ENCODE measurements at places on chromosomes 1 and 21. TPM values are rescaled to one million over a fixed set of nuclear protein-coding genes. Genes with fewer than 3 reads are reported as not detected.

NUCKS1 gene
- polyA plus RNA-seq, result 20.3 TPM

TMEM52 gene
- polyA plus RNA-seq, result not detected

CASQ1 gene
- polyA plus RNA-seq, result not detected

C1QTNF12 gene
- not detected for polyA plus RNA-seq

PDIK1L gene
- 0.89 TPM for polyA plus RNA-seq

VHLL gene
- polyA plus RNA-seq, result not detected

FCRL1 gene
- polyA plus RNA-seq, result 0.39 TPM

CR1 gene
- polyA plus RNA-seq, result not detected

DNA sequence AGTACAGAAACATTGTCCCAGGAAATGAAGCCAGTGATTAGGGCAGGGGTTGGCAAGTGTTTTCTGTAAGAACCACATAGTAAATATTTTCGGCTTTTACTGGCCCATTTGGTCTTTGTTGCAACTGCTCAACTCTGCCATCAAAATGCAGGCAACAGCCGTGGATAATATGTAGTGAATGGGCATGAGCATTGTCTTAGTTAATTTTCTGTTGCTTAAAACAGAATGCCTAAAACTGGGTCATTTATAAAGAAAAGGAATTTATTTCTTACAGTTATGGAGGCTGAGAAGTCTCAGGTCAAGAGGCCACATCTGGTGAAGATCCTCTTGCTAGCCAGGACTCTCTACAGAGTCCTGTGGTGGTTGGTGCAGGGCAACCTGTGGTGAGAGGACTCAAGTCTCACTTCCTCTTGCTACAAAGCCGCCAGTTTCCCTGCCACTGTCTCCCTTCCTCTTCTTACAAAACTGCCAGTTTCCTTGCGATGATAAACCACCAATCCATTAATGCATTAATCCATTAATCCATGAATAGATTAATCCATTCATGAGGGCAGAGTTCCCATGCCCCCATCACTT is 166.4 kb downstream of the PSMG1 start:
- DNase-seq, result no peak

DNA sequence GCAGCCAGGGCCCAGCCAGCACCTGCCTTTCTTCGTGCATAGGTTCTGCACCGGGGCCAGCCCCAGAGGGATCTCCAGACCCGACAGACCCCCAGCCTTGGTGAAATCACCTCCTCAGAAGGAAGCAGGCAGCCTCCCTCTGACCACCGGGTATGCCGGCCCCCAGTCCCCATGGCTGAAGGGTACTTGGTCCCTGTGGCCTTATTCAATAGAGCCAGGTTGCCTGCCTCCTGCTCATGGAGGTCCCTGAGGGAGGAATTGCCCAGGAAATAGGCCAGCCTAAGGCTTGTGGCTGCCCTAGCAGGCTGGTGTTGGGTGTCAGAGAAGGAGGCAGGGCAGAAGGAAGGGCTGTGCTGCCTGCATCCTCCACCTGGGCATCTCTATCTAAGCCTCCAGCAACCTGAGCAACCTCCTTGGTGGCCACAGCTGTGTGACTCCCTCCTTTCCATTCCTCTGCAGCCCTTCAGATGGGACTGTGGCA is 338.2 kb upstream of the VAMP3 start:
- DNase-seq, result no peak

- no peak for DNase-seq
These were observed 1.2 kb upstream of the TAL1 start for GRCh38 chr1:47233186-47233585.

DNA sequence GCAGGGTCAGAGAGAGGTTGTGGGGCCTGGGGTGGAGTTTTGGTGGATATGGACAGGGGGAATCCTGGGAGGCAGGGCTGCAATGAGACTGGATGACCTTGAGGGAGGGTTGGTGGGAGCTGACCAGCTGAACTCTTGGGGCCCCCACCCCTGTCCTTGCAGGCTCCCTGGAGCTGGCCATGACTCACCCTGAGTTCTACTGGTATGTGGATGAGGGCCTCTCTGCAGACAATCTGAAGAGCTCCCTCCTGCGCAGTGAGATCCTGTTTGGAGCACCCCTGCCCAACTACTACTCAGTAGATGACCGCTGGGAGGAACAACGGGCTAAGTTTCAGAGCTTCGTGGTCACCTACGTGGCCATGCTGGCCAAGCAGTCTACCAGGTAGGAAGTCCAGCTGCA is 23.6 kb downstream of the DISP3 start:
- no peak for DNase-seq

DNA sequence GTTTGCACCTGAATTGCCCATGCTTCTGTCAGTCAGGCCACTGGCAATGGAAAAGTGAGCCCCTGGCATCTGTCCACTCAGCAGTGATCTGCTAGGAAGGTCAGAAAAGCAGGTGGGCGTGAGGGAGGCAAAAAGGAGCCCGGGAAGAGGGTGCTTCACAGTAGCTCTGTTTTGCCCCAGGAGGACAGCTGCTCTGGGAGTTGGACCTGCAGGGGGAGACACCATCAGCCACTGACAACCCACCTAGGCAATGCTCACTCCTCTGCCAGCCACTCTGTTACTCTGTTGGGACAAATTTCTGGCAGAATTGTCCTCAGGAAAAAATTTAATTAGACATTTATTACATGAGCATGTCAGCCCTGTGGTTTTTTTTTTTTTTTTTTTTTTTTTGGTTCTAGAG is 146.4 kb downstream of the LRIG2 start:
- DNase-seq, result no peak

DNA sequence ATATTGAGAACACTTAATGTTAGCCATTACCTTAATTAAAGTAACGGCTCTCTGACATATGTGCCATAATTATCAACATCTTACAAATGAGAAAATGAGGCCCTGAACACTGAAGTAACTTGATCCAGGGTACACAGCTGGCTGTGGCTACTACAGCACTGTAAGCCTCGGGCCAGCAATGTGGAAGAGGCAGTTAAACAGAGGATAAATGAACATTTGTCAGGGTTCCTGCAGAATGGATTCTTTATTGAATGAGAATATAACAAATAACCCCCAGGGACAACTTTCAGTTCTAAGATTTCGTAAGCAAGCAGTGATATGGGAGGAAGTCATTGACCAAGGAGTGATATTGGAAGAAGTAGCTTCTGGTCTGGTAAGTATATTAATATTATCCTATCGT is 70.5 kb upstream of the SCYL3 start:
- no peak for DNase-seq

GRCh38 chr1:238476841-238477240 is 586.1 kb upstream of the ZP4 start:
- DNase-seq, result no peak

DNA sequence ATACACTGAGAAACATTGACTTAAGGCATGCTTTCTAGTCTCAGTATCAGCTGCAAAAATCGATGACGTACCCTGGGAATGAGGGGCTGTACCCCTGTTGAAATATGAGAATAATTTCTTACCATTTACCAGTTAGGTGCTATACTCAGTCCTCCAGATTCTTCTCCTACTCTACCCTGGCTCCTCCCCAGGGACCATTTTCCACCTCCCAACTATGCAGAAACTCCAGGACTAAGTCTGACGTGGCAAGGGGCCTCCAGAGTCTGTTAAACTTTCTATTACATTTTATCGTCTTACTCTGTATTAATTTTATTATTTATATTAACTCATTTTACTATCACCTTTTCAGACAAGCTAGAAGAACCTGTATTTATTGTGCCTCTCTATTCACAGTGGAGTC is 124.3 kb downstream of the CYYR1 start:
- no peak for DNase-seq

DNA sequence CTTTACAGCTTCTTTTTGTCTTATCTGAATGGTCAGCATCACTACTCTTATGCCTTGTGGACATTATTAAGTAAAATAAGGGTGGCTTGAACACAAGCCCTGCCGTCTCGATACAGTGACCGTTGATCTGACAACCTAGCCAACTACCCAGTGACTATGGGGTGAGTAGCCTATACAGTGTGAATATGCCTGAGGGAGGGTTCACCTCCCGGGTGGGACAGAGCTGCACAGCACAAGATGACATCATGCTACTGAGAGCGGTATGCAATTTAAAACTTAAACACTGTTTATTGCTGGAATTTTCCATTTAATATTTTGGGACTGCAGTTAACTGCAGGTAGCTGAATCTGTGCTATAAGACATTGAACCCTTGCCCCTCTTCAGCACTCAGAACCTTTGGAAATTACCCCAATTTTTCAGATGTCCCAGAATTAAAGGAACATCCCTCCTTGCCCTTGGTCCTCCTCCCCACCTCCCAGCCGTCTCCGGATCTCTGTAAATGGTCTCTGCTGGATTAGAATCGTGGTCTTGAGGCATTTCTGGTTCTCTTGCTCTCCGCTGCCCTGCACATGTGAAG is 618.5 kb downstream of the PTPRU start:
- DNase-seq, result no peak

- no peak for DNase-seq
These were observed 738.8 kb downstream of the PTPRU start for GRCh38 chr1:29975036-29975694.

GRCh38 chr21:31363720-31364119 is 19.7 kb upstream of the TIAM1 start:
- DNase-seq, result no peak

DNA sequence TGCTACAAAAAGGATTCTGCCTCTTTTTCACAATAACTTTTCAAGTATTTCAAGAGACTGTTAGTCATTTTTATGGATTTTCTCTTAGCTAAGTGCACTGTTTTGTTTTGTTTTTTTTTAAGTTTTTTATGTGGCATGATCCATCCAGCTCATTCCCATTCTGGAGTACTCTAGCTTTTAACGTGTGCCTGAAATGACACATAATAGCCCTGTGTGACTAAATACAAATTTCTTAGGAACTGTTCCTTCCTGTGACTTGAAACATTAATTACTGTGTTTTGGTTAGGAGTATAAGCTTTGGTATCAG is 143.9 kb downstream of the HS2ST1 start:
- no peak for DNase-seq

DNA sequence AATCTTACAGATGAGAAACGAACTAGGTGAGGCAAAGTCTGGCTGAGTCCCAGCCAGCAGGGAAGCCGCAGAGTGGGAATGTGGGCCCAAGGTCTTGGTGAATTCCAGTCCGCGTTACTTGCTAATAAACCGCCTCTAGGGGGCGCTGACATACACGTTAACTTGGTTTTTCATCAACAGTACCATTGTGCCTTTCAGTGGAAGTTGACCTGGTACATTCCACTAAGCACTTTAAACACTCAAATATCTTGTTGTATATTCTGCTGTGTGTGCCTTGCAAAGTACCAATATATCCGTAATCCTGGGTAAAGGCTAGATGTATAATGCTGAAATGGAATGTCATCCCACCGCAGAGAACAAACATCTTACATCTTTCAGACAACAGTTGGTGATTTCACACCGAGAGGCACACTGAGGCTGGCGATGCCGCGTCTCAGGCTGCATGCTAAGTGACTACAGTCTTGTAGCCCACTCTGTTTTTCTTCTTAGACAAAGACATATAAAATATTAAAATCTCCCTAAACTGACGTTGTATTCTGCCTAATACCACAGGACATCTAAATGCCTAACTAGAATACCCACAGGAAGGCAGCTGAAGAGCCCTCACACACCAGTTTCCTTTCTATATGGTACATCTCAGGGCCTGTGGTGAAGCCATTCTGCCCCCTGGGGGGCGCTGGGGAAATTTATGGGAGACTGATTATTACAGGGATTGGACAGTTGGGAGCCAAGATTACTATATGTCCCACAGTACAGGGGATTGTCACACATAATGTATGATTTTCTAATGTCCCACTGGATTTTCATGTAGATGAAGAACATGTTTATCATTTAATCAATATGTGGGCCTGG is 49.2 kb upstream of the C1orf198 start:
- peak; percentile 59 for DNase-seq

DNA sequence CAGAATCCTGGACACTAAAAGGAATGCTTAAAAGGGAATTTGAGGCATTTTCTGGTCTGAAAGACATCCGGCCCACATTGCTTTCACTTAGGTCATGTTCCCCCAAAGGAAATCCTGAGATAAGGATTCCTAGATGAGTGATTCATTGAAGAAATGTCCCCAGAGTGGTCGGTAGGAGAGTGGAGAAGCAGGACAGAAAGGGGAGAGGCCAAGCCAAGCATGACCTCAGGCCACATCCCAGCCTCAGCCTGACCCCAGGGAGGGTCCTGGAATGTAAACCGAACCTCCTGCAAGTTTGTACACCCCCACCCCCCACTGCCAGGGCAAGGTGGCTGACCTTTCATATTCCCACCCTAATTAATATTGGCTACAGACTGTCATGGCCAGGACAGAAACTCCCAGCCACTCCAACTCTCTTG is 16.6 kb downstream of the HIVEP3 start:
- DNase-seq, result no peak

DNA sequence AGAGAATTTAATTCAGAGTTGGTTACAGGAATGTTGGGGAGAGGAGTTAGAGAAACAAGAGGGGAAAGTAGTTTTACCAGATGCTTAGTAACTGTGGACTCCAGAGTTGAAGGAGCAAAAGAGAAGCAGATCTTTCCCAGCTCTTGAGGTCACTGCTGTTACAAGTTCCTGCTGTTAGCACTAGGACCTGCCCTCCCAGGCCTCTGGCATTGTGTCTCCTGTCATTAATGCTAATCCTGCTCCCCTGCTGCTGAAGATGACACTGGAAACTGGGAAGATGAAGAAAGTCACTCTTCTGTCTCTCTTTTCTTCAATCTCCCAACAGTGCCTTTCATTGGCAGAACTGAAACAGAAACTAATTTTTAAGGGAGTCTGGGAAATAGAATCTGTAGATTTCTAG is 845.6 kb downstream of the ADGRL2 start:
- no peak for DNase-seq

DNA sequence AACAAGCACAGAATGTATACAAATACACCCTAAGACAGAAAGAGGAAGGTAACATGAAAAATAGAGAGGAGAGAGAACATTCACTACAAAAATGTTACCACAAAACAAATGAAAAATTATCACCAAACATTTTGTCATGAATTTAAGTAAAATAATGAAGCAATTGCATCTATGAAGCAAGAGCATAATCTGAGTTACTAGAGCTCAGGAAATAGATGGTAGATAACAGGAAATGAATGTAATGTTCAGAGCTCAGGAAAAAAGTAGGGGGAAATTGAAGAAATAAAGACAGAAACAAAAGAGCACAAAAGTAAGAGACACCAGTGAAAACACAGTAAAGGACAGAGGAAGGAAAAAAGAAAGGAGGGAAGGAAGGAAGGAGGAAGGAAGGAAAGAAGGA is 19.4 kb downstream of the SEC16B start:
- DNase-seq, result no peak

Data from immature natural killer cell (primary cell).